Stimulated activated CD8-positive, alpha-beta memory T cell treated with anti-CD3 and anti-CD28 coated beads, Interleukin-15, amount 100 ng/mL, for 4 hours (primary cell): ENCODE measurements at places on chromosomes 6 and 20.

GRCh38 chr6:168170841-168171601 is 92.0 kb upstream of the FRMD1 start:
- no peak for DNase-seq

DNA sequence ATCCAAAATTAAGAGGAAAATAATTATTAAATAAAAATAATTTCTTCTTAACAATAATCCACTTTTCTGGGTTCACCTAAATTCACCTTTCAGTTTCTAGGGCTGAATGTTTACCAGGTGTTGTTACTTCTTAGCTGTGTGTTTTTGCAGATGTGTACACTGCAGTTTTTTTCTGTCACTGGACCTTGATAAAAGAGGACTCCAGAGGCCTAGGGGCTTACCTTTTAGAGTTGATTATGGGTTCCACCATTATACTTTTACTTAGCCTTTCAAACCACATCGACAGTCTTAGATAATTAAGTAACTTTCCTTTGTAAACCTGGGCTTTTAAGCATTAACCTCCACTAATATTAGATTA is 766.5 kb downstream of the BCKDHB start:
- DNase-seq = no peak

DNA sequence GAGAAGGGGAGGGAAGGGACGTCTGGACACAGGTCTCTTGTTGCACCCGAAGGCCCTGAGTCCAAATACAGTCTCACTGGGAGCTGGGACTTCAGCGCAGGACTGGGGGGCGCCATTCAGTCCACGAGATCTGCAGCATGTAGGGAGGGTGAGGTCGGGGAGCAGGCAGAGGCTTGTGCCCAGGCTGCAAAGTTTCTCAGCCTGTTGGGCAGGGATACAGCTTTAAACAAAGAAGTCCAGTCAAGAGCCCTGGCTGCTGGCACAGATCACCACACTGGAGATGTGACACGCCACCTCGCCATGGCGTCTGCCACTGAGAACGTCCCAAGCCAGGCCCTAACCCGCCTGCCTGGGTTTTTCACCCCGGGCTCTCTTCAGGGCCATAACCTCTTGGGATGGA is 256.6 kb downstream of the DLL1 start:
- no peak for DNase-seq

GRCh38 chr6:159261995-159262394 is 92.8 kb downstream of the FNDC1 start:
- DNase-seq = no peak

DNA sequence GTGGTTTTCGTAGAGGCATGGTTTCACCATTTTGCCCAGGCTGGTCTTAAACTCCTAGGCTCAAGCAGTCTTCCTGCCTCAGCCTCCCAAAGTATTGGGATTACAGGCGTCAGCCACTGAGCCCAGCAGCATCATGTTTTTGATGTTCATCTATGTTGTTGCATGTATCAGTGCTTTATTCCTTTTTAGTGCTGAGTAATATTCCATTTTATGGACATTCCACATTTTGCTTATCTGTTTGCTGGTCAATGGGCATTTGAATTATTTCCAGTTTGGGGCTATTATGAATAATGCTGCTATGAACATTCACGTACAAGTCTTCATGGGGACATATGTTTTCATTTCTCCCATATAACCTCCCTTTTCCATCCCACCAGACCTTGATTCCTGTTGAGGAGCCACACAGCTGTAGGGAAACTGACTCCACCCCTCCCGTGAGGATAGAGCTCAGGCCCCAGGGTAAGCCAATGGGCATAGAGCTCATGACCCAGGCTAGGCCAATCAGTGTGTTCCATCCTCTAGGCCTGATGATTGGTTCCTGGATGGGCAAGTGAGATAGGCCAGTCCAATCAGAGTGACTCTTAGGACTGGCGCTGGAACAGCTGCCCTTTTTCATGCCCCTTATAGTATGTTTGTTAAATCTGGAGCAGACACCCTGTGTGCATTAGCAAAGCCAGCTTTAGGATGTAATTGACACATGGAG is 49.5 kb downstream of the DLGAP4 start:
- DNase-seq = no peak

DNA sequence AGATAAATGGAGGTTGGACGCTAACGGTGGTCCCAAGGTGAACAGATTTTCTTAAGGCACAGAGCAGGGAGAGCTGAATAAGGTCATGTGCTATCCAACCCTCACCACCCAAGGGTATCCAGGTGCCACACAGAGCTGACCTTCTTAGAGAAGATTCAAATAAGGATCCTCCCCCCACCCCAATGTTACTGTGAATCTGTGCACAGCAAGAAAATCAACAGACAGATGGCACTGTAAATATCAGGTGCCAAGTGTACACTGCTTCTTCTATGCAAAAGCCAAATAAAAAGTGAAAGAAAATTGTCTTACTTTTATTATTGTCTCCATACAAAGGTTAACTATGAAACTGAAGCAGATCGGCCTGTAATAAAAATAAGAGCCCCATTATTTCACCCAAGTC is 96.9 kb downstream of the PAK5 start:
- DNase-seq = no peak

- DNase-seq = no peak
Observed at GRCh38 chr20:14512839-14513238, 175.4 kb upstream of the FLRT3 start.

DNA sequence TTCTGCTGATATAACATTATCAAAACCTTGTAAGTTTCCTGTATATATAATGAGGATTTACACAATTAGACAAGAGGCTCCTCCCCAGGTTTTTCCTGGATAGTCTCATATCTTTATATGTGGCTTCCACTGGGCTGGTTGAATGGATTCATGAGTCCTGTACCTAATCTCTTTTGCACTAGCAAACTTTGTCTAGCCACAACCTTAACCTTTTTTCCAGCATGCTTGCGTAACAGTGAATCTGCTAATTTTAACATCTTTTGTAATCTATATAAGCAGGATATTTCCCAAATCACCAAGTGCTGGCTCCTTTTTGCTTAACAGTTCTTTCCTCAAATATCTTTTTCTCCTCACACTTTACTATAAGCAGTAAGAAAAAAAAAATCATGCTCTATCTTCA is 153.6 kb downstream of the COL21A1 start:
- DNase-seq = no peak

DNA sequence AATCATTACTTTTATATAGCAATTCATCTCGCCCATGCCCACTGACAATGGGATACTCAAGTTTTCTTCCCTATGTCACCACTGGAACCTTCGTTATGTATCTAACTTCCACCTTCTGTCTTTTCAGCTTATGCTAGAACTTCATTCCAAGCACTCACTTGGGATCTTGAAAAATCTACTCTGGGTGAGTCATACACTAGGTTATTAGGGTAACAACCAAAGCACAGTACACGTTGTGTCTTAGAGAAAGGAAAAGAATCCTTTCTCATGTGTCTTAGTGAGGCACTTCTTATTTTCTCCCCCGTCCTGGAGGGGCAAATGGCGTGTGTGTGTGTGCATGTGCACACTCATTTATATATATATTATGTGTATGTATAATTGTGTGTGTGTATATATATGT is 18.3 kb upstream of the FAM162B start:
- DNase-seq = no peak

GRCh38 chr6:167565388-167565787 is 240.5 kb downstream of the TTLL2 start:
- no peak for DNase-seq

GRCh38 chr6:42249279-42249678 is 31.6 kb upstream of the MRPS10 start:
- no peak for DNase-seq

DNA sequence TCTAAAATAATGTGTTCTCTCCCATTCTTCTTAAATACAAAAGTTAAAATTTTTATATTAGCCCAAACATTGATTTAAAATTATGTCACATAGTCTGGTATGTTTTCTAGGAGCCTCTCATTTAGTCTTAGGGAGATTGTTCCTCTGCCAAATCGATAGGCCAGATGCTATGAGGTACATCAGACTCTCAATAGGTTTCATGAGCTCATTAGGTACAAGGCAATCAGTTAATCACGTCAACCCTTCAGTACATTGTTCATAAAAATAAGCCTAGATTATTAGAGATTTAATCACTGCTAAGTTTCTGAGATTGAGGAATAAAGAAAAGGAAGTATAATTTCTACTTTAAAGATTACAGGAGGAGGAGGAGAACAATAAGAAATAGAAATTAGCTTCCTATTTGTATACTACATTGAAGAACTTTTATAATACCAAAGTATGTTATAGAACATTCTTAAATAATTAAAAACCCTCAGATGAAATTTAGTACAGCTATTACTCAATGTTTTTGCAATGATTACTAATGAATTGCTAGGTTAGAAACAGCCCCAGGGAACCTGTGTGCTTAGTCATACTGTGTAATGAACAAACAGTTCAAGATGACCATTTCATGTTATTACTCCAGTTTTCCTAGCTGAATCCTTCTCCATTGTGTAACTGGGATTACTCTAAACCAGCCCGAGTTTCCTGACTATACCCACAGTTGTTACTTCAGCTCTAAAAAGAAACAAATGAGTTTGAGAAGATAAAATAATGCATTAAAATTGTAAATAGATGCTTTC is 117.0 kb downstream of the BMP5 start:
- DNase-seq = no peak

DNA sequence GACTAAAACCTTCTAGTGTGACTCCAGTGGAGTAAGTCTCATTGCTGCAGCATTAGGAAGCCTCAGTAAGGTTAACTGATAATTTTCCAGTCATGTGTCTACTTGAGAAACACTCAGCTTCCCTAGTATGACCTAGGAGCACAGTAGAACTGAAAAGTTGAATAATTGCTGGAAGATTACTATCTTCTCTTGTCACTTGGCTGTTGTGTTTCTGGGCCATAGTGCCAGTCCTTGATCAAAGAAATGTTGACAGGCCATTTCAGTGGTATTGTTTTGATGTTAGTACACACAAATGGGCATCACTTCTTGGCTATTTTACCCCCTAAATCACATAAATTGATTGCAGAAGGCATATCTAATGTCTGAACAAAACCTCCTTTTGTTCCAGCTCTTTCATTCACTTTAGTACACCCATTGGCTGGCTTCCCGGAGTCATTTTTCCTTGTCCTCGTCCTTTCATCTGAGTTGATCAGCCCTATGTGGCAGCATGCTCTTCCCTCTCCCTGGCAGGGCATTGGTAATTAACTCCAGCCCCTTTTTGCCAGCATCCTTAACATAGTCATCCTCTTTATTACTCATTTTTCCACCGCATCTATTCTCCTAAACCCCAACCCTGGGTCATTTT is 6.0 kb downstream of the ENPP3 start:
- DNase-seq = no peak

DNA sequence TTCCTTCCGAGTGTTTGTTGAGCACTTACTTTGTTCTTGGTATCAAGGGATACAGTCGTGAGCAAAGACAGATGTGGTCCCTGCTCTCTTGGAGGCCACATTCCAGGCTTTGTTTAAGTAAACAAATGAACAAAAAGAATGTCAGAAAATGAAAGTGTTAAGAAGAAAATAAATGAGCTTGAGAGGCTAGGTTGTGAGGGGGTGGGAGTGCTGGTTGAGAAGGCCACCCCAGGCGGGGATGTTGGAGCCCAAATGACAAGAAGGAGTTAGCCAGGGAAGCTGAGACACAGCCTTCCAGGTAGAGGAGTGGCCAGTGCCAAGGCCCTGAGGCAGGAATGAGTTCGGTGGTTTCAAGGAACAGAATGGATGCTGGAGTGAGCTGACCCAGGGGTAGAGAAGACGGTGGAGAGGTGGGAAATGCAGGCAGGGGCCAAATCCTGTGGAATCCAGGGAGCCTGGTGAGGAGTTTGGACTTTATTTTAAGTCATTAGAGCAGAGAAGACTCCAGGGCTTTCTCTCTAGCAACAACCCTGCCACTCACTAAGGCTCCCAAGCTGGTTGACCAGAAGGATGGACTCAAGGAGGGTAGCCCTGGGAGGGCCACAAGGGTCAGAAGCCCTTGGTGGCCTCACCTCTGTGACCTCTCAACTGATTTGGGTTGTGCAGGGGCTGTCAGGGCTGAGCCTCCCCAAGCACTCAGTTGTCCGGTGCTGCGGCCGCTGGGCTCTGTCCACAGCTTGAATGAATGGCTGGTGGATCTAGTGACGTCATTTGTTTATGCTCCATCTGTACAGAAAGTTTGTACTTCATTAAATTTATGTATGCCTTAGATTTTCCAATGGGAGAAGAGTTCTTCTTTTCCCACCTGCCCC is 66.0 kb upstream of the STX16 start:
- no peak for DNase-seq

DNA sequence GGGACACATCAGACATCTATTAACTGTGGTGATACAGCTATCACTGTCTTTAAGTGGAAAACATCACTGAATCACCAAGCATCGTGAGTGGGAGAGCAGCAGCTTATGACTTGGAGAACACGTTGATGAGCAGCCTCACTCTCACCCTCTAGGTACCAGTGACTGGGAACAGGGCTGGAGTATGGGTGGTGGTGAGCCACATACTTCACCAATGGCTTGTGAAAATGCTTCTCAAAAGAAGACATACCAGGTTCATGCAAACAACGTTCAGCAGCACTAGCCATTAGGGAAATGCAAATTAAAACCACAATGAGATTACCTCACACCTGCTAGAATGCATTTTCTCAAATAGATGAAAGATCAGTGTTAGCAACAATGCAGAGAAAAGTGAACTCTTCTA is 25.3 kb downstream of the SNX5 start:
- no peak for DNase-seq

DNA sequence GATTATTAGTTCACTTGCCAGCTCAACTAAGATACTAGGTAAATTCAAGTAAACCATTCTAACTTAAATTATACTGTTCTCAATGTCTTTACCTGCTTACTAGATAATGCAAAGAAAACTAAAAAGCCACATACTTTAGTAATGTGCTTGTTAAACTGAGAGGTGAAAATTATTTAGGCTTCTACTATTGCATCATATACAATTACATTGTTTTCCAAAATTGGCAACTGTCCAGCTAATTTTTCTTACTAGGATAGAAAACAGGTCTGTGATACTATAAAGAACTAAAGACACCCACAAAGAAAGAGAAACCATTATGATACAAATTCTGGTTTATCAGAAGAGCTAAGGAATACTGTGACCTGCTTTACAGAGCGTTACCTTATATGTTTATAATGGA is 45.6 kb upstream of the ALDH8A1 start:
- DNase-seq = no peak

DNA sequence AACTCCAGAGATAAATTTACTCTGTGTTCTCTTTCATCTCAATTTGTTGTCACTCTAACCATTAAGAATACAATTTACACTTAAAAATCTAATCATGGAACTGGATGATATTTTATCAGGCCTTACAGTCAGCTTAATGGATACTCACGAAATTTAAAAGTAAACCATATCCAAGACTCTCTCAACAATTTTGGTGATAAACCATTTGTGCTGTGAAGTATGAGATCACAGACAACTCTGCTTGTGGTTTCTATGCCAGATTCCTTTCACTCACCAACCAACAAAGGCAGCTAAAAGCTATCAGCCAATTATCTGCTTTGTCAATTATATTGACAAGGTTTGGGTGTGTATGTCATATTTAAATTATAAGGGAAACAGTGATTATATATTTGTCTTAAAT is 155.8 kb downstream of the TRDN start:
- no peak for DNase-seq

DNA sequence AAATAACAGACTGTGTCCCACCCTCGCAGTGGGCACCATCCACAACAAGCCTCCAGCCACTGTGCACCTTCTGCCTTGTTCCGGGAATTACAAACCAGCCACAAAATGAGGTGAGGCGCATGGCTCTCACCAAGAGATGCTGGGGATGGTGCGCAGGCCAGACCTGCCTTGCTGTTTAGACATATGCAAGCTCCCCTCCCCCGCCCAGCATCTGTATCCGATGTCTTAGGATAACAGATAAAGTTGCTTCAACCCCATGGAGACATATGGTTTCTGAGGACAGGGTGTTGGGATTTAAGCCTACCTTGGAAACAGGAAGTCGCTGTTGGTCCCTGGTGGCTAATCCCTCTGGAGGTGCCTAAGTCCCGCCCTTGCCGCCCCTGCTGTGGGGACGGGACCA is 50.4 kb upstream of the MPC1 start:
- DNase-seq = no peak
